ENCODE measurements at places on chromosomes 3 and 15.

DNA sequence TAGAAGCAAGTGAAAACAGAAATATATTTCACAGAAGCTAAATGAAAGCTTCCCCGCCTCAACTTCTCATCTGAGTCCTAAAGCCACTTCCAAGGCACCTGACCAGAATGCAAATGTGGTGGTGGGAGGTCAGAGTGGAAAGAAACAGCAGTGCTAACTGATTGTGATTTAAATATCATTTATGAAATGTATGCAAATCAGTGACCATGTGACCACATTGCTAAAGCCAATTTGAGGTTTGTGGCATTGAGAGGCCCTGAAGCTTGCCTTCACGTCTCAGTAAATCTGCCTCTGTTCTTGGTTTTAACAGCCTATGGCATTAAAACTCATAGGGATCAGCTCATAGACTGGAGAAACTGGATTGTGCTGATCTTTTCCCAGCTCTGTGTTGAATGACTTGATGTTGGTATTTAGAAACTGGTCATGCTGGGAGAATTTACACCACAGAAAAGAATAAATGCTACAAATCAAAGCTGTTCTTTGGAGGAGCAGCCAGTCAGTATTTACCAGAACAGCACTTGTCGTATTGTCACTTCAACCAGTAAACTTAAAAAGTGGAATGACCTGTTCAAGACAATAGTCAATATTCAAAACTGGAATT, 481.4 kb upstream of the ALCAM start:
- DNase-seq, result no peak

GRCh38 chr3:25381083-25381482, 47.0 kb upstream of the RARB start:
- DNase-seq, result no peak

DNA sequence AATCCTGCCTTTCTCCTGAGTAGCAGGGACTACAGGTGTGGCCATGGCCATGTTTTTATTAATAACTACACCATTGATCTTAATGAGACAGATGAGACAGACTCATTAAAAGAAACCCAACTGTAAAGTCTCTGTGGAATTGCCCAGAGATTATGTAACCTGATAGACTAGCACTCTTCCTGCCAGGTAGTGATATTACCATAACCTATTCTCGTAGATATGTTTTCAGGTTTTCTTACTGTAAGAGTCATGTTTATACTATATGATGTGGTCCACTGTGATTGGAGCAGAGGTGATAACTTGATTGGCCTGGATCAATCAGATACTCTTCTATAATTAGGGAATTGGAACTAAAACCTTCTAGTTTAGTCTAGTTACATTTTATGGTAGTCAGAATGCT, 93.7 kb downstream of the NFKBIZ start:
- DNase-seq, result peak; percentile 51

- DNase-seq, result no peak
Measured at GRCh38 chr3:174532776-174533175, 326.4 kb upstream of the NAALADL2 start.

DNA sequence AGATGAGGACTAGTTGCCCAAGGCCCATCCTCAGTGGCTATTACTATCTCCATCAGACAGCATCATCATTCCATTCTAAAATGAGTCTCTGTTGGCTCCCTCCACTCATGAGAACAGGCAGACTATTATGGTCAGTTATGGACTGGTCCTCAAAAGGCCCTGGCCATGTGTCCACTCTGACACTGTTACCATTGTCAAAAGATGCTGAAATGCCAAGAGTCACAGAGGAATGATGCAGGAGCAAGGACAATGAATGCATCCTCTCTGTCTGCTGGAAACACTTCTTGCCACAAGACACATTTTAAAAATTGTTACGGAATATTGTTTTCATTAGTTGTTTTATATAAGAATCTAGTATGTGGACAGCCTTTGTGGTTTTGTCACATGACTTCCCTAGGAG, 53.3 kb upstream of the STT3B start:
- DNase-seq, result no peak

Measured in CD14-positive monocyte (primary cell).